ENCODE measurements at places on chromosomes 16 and 17. TPM values are rescaled to one million over a fixed set of nuclear protein-coding genes. Genes with fewer than 3 reads are reported as not detected.

DNA sequence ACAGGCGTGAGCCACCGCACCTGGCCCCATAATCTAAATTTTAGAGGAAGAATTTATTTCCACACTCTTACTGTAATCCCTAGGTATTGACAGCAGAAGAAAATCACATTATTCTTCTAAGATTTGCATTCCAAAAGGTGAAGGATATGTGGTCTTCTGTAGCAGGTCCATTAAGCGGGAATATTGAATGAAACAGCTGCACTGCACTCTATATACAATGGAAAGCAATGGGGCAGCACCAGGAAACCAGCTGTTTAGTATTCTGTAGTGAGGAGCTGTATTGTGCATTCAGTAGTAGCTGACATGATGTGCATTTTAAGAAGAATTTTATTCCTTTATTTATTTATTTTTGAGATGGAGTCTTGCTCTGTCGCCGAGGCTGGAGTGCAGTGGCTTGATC, 49.6 kb downstream of the PSMD12 start:
- no peak for DNase-seq

GRCh38 chr17:39200070-39200879, at the start of gene RPL19:
Gene RPL19 (plus strand): TSS chr17:39200283. CDS start chr17:39200345, 62 bp downstream.
- DNase-seq, result peak; percentile 86

DNA sequence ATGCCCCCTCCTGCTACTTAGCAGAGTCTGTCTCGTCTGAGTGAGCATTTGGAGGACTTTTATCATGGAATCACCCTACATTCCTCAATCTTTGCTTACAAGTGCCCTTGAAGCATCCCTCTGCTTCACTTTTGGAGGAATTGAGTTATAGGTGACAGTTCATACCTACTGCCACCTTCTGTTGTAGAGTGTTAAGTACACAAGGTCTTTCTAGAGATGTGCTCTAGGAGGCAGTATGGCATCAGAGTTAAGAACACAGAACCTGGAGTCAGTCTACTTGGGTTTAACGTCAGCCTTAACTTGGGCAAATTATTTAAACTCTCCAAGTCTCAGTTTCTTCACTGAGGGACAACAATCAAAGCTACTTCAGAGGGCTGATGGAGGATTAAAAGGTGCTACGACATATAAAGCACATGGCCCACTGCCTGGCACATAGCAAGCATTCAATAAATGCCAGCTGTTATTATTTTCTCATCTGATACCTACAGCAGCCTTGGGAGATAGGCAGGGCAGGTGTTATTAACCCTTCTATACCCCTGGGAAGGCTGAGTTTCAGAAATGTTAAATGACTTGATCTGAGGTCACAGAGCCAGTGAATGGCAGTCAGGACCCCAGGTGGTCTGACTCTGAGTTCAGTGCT, 62.2 kb downstream of the UTP18 start:
- DNase-seq, result no peak

GRCh38 chr17:74432424-74432690, 469 bp downstream of the GPRC5C start:
- no peak for DNase-seq

- DNase-seq, result no peak
Measured at GRCh38 chr17:68867759-68868516, 87.3 kb downstream of the ABCA8 start.

DNA sequence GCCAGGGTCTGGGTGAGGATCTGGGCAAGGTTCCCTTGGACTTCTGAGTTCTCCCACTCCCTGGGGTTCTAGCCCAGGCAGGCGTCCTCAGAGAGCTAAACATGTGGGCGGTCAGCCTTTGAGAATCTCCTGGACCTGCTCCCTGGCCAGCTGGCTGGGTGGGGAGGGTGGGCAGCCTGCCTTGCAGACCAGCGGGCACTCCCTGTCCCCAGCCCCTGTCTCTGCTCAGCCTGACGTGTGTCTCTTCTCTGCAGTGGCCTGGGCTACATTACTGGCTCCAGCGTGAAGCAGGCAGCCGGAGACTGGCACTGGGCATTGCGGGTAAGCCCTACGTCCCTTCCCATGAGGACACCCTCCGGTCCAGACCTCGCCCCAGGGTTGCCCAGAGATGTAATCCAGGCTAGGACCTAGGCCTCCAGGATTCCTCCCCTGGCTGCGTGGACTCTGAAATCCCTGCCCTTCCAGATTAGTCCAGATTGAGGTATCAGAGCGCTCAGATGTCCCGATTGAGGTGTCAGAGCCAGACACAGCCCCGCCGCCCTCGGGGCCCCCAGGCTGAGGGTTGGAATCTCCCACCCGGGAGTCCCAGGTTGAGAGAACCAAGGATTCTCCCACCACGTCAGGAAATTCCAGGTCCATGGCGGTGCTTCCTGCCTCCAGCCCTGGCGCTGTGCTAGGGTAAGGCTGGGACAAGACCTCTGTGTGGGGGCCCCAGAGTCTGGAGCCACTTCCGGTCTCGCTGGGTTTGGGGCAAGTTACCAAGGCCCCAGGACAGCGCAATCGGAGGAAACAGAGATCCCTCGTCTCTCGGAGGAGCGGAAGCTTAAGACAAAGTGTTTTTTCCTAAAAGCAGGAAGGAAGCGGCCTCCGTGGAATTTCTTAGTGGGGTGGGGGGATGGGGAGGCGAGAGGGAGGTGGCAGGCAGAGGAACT, 24.1 kb downstream of the MYBBP1A start:
- no peak for DNase-seq

DNA sequence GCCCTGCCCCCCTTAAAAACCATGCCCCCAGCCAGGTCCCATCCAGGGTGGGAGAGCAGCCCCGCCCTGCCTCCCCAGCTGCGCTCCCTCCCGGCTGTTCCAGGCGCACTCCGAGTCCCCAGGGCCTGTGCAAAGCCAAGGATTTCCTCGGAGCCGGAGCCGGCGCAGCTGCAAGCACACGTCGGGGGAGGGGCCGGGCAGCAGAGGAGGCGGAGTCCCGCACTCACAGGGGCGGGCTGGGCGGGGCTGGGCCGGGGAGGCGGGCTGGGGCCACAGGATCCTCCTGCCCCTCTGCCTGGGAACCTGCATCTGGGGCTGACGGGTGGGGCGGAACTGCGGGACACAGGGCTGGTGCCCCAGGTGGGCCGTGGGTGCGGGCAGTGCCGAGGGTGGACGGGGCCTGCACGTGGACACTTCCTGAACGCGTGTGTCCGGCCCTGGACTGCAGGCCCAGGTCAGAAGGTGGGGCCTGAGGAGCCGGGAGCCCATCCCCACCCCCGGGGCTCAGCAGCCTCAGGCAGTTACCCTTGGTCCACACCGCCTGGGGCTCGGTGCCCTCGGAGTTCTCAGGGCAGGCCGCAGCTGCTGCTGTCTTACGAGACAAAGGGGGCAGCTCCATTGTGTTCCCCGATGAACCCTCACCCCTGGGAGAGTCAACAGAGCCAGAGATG, 24.0 kb upstream of the SSTR5 start:
- DNase-seq, result peak; percentile 85

DNA sequence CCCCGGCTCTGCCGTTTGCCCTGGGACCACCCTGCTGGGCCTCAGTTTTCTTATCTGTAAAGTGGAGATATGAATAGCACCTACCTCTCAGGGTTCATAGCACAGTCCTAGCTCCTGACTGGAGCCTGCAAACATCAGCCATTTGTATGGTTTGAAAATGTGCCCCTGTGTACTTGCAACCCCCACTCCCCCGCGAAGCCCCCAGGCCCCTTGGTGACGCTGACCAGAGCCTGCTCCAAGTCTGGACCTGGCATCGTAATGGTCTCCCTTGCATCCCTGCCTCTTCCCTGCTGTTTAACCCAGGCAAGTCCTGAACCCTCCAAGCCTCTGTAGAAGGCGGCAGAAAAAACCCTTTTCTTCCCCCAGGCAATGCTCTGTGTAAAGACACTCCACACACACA, 128.0 kb downstream of the IRF8 start:
- no peak for DNase-seq

DNA sequence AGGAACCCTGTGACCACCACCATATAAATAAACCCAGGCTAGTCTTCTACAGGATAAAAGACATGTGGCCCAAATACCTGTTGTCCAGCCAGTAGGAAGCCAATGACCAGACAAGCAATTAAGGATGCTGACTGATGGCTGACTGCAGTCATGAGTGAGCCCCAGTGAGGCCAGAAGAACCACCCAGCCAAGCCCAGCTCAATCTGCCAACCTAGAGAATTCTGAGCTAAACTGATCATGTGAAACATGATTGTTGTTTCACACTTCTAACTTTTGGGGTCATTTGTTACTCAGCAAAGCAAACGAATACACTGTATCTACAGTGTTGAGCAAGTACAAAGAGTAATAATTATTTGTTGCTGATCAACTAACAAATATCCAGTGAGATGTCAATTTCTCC, 86.4 kb downstream of the DNAH3 start:
- DNase-seq, result no peak

- DNase-seq, result no peak
Measured at GRCh38 chr17:58783380-58783779, 27.7 kb downstream of the PPM1E start.

- no peak for DNase-seq
Measured at GRCh38 chr16:79158337-79158736, 442.2 kb downstream of the MAF start.

DNA sequence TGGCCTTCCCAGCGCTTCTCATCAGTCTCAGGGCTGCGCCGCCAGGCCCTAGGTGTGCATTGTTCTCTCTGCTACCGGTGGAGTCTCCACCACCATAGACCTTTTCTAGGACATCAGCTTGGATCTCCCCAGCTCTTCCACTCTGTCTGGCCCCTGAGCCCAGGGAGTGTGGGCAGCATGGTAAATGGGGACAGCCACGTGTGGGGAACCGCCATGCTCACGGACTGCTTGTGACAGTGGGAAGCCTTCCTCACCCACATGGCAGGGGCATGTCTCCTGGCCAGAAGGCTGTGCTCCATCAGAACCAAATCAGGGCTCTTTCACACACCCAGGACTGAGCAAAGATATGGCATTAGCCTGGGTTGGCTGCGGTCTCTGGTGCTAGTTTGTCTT, 51.3 kb downstream of the TNFRSF13B start:
- DNase-seq, result no peak

GRCh38 chr16:11530171-11530940, 56.4 kb downstream of the LITAF start:
- DNase-seq, result no peak

DNA sequence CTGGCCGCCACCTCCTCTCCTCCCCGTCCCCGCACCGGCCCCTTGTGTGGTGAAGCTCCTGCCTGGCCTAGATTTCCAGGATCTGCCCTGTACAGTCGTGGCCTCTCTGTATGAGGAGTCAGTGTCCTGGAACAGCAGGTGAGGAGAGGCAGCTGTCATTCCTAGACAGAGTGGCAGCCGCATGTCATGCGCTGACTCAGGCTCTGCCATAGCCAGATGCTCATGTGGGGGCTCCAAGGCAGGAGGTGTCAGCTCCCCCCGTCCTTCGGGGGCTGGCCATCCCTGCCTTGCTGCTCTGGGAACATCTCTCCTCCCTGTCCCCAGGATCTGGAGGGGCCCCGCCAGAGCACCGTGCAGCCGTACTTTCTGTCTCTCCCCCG, 60.4 kb downstream of the BAIAP2 start:
- DNase-seq, result no peak

- DNase-seq, result peak; percentile 79
Measured at GRCh38 chr16:66954097-66954659, 6.9 kb upstream of the CES3 start.

DNA sequence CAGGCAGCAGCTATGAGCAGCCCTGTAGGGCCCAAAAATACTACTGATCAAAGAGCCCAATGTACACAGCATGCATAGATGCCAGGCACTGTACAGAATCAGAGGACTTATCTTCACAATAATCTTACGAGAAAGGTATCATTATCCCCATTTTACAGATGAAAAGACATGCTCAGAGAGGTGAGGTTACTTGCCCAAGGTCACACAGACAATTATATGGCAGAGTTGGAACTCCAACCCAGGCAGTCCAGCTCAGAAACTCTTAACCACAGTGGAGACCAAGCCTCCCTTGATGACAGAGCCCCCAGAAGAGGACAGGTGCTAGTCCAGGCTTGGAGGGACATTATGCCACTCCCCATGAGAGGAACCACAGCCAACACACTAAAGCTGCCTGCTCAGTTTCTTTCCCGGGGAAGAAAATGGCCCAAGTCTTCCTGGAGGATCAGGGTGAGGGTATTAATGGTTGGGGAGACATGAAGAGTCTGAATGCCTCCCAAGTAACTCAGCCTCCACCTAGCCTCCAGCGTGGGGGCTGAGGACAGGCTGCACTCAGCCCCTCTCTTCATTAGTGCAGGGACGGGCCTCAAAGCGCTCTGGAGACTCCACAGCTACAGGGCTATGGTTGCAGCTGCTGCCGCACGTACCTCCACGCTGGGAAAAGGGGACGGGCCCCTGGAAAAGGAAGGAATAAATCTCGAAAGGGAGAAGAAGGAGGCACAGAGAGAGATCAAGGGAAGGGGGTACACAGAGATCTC, 826 bp downstream of the UNC119 start:
- DNase-seq, result no peak

GRCh38 chr16:50271148-50272041, 5.0 kb downstream of the ADCY7 start:
- DNase-seq, result peak; percentile 30

DNA sequence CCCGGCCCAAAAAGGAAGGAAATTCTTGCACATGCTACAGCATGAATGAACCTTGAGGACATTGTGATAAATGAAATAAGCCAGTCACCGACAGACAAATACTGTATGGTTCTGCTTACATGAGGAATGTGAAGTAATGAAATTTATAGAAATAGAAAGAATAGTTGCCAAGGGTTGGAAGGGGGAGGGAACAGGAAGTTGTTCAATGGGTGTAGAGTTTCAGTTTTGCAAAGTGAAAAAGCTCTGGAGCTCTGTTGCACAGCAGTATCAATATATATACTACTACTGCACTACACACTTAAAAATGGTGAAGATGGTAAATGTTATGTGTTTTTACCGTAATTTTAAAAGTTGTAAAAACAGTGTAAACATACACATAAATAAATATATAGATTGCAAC, 43.7 kb downstream of the PKD1L3 start:
- DNase-seq, result no peak

DNA sequence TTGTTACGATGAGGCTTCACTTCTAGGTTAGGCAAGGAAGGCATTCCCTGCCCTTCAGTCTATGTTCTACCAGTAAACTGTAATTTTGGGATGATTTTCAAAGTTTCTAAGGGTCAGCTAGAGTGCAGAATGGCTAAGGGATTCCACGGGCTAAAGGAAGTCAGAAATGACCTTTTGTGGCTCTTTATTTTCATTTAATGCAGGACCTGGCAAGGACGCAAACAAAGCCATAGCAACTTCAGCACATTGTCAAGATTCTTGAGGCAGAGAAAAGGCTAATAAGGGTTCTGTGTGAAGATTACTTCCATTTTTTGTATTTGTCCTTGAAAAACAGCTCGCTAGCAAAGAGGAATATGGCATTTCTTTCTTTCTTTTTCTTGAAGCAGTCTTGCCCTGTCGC, 76.6 kb downstream of the STX8 start:
- no peak for DNase-seq

The ABCA8 gene
- total RNA-seq, result 52.9 TPM

The ADGRG3 gene
- total RNA-seq, result 0.48 TPM

The PTX4 gene
- 0.16 TPM for total RNA-seq

The DNAH17 gene
- total RNA-seq, result not detected

The PRSS33 gene
- total RNA-seq, result not detected

The HSF5 gene
- total RNA-seq, result not detected

The NTN1 gene
- total RNA-seq, result 19.4 TPM

The CDH5 gene
- total RNA-seq, result 42.9 TPM

The LYRM9 gene
- total RNA-seq, result 9.4 TPM

Data from Right ventricle myocardium superior (tissue), 1 donor.